ENCODE measurements at places on chromosomes 3 and 15.

DNA sequence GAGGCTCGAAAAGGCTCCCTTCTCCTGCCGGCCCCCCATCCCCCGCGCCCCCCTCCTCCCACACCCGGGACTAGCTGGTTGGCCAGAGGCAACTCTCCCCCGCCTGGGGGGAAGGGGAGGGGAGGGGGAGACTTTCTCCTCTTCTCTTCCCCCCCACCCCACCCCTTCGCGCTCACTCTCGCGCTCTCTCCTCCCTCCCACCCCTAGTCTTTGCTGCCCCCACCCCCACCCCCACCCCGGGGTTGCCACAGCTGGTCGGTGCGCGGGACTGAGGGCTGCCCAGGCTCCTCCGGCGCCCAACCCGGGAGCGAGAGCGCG is 710 bp downstream of the MECOM start:
- no peak for DNase-seq

DNA sequence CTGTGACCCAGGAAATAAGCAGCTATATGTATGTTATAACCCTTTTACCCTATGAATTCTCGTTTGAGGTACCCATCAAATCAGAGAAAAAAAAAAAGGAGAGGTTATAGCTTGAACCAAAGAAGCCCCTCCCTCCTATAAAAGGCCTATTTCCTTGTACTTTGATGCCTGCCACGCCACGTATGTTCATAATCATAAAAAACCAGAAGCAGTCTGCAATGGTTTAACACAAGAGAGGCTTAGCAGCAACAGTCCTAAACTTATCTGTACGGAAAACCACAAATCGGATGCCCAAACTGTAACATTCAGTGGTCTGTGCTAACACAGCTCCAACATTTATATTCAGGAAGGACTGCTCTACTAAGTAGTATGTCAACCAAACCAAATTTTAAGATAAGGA is 21.2 kb downstream of the CCR8 start:
- no peak for DNase-seq

DNA sequence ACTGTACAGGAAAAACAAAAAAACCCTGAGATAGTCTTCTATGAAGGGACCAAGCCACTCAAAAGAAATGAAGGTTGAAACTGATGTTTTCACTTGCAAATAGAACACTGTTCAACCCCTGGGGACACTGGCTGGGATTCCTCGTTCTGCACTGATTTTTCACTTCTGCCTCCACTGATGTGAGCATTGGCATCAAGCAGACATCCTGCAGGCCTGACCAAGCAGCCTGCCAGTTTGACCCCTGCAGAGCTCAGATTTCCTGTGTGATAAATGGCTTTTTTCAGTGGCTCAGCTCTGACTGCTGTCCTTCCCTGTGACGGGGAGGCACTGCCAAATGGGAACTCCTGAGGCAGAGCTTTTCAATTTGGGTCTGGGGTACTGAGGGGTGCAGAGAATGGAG is 50.0 kb downstream of the RASGRP1 start:
- DNase-seq = peak; percentile 15

DNA sequence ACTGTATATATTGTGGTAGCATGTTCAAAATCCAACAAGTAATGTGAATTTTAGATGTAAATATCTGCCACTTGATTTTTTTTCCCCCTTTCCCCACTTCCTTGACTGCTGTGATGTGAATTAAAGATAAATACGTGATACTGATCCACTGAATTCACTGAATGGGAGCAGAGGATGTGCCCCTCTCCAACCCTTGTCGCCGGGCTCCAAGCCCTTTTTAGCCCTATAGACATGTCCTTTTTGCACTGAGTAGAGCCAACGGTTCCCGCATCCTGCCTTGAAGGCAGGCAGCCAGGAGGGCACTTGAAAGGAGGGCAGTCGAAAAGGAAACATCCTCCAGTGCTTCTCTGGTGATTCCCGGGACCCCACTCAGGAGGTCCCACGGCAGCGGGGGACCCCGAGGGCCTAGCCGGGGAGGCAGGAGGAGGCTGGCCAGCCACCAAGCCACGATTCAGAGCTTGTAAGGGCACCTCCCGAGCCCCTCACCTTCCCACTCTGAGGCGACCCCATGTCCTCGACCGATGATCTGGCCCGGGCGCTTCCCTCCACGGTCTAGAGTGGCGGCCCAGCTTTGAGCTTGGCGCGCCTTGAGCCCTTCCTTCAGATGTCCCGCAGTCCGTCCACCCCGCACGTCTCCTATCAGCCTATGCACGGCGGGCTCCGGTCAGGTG is 901 bp upstream of the MANF start:
- DNase-seq = peak; percentile 46

- DNase-seq = no peak
Observed at GRCh38 chr3:157423337-157423736, 13.3 kb upstream of the PTX3 start.

DNA sequence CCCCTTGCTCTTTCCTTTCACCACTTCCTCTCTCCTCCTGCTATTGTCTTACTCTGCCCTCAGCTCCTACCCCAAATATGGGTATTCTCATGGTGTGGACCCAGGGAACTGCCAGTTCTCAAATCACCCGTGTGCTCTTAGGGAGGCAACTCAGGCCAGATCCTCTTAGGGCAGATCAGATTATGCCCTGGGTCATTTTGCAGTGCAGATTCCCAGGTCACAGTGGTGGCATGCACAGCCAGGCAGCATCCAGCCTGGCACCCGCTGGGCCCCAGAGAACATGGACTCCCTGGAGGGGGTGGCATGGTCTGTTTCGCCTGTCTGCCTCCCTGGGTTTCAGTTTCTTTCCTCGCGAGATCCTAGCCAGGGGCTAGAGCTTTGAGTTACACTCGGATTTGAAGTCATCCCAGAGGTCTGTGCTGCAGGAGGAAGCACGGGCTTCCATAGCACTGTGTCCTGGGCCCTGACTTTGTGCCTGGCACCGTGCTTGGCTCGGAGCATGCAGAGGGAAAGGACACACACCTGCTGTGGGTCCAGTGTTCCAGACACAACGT is 96.1 kb downstream of the TOP2B start:
- DNase-seq = no peak

- DNase-seq = no peak
Observed at GRCh38 chr3:60475096-60475495, 776.2 kb downstream of the FHIT start.

DNA sequence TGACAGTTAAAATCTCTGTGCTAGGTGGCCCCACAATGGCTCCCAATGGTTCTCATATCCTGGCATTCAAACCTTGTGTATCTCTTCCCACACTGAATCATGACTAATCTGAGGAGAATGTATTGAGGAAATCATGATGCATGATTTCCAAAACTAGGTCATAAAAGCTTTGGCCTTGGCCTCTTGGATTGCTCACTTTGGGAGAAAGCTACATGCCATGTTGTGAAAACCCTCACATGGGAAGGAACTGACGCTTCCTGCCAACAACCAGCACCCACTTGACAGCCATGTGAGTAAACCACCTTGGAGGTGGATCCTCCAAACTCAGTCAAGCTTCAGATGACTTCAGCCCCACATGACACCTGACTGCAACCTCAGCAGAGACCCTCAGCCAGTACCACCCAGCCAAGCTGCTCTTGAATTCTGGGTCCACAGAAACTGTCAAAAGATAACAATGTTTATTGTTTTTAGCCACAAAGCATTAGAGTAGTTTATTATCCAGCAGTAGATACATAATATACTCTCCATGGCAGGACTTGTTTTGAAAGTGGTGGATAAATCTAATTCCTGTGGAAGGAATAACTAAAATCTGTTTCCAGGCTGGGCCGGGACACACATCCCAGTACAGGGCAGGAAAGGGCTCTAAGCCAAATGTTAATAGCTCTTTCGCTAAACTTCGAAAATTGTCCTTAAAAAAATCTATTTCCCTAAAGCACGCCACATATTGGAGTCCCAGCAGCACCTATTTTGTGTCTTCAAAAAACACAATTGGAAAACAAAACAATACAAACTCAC is 1.0 kb upstream of the ZNF620 start:
- no peak for DNase-seq

GRCh38 chr3:144358191-144358590 is 386.6 kb downstream of the DIPK2A start:
- peak; percentile 3 for DNase-seq

DNA sequence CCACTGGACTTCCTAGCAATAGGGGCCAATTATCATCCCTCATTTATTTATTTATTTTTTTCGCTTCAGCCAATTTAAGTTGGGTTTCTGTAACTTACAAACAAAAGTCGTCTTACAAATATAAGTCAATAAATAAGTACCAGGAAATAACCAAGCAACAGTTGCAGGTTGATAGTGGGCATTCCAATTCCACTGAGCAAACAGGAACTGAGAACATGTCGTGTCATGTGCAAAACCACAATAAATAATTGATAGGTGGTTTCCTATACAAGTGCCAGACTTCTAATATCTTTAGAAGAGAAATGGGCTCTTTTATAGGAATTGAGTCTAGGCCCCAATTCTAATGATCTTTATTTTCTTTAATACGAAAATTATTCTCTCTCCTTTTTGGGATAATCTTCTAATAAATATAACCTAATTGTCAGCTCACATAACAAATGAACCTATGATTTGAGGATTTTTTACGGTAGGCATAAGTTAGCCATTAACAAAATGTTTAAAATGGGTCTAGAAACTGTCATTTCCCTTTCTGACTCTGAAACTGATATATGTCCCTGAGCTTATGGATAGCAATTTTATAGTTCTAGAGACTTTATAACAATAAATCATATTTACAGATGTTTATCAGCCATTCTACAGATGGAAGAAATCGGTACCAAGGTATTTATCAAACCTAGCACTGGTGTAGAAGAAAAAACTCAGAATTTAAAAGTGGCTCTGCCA is 571.8 kb downstream of the FOXP1 start:
- DNase-seq = no peak

DNA sequence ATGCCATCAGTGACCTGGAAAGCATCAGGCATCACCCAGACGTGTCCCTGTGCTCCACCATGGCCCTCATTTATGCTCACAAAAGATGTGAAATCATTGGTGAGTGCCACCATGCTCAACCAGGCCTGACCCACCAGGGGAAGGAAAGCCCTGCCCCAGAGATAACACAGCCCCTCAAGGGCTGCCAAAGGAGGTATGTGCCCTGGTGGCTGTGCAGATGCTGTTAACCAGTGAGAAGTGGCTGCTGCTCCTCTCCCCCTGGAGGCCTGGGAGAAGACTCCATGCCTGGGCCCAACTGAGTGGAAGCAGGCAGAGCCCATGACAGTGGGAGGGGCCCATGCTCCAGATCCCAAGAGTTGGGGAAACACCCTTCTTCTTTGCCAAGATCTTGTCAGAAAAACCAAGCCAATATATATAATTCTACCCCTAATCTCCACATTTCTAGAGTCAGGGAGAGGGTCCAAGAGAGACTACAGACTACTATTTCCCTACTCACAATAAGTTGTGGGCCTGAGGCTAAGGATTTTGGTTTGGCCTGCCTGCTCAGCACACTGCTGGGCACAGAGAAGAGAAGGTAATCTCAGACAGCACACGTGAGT is 2.7 kb downstream of the TTC21A start:
- no peak for DNase-seq

- peak; percentile 66 for DNase-seq
Observed at GRCh38 chr3:55611121-55611520, 124.0 kb upstream of the WNT5A start.

DNA sequence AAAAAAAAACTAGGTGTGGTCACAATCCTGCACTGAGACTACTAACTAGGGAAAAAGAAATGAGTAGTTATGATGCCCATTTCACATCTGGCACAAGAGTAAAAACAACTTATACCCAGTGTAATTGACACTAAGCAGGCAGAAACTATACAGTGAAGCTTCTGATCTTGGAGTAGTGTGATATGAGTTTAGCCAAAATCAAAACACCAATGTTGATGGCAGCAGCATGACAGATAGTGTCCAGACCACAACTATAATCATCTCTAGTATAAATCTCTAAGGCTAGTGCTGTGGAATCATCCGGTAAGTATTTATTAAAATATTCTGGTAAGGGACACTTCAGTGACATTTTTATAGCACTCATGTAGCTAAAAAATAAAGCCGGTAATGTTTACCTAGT is 108.5 kb upstream of the EPHA6 start:
- no peak for DNase-seq

GRCh38 chr15:58748852-58749531 is 515 bp downstream of the ADAM10 start:
- peak; percentile 89 for DNase-seq

GRCh38 chr3:69491975-69492374 is 106.1 kb upstream of the FRMD4B start:
- no peak for DNase-seq

- no peak for DNase-seq
Observed at GRCh38 chr3:191391861-191392808, 61.8 kb upstream of the UTS2B start.

GRCh38 chr3:131491084-131491483 is 11.7 kb downstream of the MRPL3 start:
- DNase-seq = no peak

GRCh38 chr3:169999433-169999832 is 32.8 kb downstream of the SEC62 start:
- DNase-seq = no peak

DNA sequence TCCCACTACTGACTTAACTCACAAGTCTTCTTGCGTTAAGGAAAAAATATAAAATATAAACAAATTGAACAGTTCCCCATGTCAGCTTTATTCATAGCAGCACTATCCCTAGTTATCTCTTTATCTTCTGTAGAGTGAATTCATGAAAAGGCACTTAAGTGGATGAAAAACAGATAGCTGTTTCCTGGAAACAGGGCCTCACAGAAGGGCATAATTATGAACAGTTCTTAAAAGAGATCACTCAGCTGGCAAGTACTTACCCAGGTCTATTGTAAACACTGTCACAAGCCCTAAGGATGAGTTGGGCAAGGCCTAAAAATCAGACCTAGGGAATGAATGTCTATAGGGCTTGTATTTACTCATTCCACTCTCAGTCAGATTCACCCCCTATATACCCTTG is 10.7 kb downstream of the MB21D2 start:
- DNase-seq = no peak

- DNase-seq = no peak
Observed at GRCh38 chr3:119841808-119842471, 60.0 kb downstream of the NR1I2 start.

- no peak for DNase-seq
Observed at GRCh38 chr3:162398554-162398953, 901.9 kb downstream of the OTOL1 start.

- DNase-seq = no peak
Observed at GRCh38 chr3:37668431-37668817, 193.3 kb upstream of the CTDSPL start.

GRCh38 chr3:119160361-119160760 is 13.0 kb upstream of the UPK1B start:
- no peak for DNase-seq

DNA sequence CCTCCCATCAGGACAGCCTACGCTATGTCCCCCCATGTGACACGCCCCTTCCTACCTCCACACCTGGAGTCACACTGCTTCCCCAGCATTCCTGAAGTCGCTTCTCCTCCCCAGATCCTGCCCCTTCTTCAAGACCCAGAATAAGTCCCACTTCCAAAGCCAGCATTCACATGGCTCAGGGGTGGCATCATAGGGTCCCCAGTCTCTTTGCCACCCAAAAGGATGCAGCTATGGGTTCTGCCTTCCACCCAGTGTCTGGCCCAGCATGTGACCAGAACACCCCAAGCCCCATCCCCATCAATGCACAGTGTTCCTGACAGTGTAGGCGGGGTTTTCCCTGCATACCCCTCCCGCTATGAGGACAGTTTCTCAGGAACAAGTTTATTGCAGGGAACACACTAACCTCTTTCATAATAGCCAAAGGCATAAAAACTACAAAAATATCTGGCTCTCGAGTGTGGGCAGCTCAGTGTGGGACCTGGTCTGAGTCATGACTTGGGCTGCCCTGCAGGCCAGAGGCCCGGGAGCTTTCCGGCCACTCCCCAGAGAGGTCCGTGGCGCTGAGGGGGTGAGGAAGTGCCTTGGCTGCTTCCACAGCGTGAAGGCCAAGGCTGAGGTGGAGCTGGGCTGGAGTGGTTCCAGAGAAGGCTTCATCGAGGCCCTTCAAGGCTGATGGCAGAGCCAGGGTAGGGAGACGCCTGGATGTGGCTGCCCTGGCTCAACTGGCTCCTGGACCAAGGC is 5.8 kb downstream of the ISLR start:
- no peak for DNase-seq

All from neural progenitor cell (in vitro differentiated cells).